ENCODE measurements at places on chromosomes 4 and X.

DNA sequence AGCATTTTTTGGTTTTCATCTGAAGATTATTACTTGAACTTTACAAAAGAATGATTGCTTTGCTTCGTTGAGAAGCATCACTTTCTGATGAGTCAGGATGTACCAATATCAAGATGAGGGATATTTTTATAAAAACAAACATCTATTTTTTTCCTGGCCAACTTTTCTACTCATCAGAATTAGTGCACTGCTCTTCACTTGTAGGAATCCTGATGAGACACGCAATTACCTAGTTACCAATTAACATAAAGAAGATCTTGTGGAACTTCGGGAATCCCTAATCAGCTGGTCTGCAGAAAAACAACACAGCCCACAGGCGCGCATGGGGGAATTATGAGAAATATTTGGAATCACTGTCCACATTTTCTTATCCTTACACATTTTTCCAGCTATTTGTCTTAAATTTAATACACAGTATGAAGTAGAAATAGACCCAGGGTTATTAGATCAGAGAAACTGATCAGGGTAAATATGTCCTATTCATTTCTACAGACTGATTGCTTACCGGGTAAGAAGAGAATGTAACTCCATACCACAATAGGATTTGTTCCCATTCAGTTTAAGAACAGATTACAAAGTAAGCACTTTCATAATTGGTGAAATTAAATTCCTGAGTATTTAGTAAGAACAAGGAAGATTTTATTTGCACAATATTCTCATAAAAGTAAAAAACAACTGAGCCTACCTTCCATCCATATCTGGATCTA is 50.9 kb downstream of the MFAP3L start:
- no peak for DNase-seq

DNA sequence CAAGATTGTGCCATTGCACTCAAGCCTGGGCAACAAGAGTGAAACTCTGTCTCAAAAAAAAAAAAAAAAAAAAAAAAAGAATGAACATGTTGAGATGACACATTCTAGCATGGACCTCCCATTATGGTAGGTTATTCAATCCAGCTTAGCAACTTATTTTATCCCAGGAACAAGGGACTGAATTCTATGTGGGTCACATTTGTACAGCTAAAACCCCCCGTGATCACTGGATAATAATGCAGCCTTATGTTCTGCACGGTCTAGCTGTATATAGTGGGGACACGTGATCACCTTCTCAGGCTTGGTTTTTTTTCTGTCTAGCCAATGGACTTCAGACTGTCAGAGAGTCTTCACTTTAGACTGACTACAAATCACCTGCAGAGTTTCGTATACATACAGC is 115.2 kb upstream of the FRG1 start:
- DNase-seq: no peak

DNA sequence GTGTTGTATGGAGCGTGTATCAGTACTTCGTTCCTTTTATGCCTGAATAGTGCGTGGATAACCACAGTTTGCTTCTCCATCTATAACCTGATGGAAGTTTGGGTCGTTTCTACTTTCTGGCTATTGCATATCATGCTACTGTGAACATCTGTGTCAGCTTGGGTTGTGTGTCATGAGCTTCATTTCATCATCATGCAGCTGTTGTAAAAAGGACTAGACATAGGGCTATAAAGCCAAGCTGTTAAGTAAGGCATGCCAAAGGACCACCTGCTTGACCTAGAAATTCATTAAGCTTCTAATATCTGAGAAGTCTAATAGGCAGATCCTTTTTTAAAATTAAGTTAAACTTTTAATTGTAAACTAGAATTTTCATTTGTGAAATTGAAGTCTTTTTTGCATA is 18.4 kb downstream of the SMS start:
- no peak for DNase-seq

GRCh38 chrX:149830192-149830873 is 48.6 kb downstream of the MAGEA9 start:
- DNase-seq: no peak

- no peak for DNase-seq
Observed at GRCh38 chrX:39008549-39008948, 207.3 kb downstream of the MID1IP1 start.

DNA sequence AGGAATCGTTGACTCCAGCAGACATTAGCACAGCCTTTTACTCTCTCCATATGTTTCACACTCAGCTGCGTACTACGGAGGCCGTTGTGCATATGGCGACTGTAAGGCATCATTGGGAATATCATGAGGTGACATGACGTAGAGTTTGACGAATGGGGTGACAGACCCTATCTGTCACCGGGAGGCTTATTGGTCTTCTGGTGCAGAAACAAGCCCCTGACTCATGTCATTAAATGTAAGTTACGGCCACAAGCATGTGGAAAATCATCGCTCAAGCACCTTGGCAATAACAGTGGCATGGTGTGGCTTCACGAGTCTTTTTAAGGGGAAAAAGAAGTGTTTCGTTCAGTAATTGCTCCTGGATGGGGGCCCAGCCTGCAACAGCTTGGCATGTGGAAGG is 115.2 kb upstream of the LRPAP1 start:
- DNase-seq: no peak

DNA sequence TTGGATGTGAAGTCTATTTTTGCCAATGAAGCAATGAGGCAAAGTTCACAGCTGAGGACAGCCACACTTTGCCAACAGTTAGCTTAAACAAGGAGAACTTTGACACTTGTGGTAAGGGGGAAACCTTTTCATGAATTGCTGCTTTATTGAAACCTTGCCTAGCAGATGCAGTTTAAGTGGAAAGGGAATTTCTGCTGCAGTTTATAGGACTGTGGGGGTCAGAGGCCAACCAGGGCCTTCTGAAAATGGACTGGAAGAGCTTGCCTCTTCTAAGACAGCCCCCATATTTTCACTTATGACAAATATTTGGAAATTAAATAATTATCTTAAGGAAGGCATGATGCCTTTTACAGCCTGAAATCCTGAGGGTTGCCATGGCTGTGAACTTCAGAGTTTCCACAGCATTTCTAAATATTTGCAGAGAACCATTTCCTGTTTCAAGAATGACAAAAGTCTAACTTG is 550.3 kb downstream of the RAB28 start:
- no peak for DNase-seq

- no peak for DNase-seq
Observed at GRCh38 chrX:9482837-9483236, 18.0 kb downstream of the TBL1X start.

DNA sequence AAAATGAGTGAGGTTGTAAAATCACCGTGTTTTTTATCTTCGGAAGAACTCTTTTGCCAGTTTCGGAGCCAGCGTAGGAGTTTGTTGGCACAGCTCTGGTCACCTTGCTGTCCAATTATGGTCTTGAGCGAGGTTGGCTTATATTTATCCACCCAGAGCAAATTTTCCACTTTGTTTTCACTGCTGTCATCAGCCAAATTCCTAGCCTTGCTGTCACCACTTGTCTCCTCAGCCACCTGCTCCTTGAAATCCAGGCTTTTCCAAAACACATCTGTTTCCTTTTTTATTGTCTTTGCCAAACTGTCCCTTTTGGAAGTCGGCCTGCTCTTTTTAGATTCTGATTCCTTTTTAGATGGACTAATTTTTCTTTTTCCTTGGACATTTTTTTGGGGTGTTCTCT is 57.6 kb downstream of the RFC1 start:
- no peak for DNase-seq

DNA sequence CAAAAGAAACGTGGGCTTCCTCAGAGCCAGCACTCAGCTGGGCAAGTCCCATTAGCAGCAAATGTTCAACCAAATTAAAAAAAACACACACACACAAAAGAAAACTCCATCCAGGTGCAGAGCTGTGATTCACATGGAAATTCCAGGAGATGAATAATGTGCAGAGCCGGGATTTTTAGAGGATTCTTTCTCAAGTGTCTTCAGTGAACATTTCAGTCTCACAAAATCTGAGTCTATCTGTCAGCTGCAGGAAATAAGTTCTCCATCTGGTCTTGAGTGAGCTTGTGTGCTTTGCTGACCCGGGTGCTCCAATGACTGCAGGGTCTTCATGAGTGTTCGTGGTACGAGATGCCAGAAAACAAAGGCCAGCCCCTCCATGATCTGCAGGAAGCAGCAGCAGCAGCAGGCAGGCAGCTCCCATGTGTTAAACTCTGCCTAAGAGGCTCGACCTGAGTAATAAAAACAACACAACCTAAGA is 44.3 kb downstream of the RASGEF1B start:
- DNase-seq: no peak

GRCh38 chrX:132634521-132634920 is 145.7 kb upstream of the MBNL3 start:
- no peak for DNase-seq

DNA sequence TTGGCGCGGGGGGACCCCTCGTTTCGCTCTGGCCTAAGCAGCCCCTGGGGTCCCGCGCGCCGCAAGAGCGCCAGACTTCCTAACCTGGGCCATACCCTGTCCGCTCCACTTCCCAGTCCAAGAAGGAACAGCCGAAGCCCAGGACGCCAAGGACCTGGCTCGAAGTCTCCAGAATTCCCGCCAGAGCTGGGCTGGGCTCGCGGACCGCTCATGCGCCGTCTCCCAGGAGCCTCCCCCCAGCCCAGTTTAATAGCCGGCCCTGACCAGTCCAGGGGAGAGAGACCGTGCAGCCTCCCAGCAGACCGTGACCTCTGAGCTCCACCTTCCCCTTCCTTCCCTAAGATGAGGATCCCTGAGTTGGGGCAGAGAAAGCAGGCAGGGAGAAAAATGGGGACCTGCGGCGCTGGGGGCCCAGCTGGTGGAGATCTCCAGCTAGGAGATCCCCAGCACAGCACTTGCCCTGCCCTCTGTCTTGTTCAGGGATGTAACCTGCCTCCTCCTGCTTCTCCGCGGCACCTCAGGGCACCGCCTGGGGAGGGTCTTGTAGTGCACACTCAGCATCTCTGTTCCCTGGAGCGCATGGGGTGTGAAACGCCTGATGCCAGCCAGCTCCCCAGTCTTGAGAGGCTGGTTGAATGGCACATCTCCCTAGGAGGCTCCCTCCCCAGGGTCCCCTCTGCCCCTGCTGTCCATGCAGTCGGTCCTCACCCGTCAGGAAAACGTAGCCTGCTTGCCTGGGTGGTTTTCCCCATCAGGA is 1.2 kb upstream of the LETM1 start:
- DNase-seq: no peak

GRCh38 chr4:115293093-115293462 is 179.7 kb upstream of the NDST4 start:
- no peak for DNase-seq

DNA sequence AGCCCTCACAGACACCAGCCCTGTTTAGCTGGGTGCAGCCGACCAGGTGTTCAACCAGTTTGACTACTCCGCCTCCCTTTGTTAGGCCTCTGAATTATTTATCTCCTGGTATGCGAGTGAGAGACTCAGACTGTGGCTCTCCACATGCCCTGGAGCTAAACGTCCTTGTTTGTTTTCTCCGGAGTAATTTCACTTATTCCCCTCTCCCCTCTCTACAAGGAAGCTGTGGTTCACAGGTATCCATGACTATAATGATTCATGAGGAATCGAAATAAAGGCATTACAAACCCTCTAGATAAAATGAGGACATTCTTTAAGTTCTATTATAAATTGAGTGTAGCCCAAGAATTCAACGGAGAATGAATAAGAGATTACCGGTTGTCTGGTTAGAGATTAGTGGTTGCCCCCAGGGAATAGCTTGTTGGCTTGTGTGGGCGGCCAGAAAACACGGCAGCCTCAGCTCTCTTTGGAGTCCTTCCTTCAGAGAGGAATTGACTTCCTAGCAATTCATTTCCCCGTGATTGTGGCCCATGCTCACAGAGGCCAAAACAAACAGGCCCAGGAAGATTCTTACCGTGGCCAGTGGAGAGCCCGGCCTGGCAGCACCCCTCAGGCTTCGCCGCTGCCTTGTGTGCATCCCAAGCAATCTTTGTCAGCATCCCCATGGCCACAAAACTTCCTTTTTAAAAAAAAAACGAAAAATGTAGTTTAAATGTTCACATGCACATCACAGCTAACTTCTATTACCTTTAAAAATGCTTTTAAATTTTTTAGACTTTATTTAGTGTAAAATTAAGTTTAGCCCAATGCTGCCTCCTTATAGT is 60.2 kb upstream of the CBR4 start:
- DNase-seq: no peak

- DNase-seq: no peak
Observed at GRCh38 chr4:150244600-150244999, 166.4 kb downstream of the DCLK2 start.

Data from stimulated activated CD4-positive, alpha-beta T cell treated with anti-CD3 and anti-CD28 coated beads, TNF-alpha, amount 100 ng/mL, for 4 hours (primary cell).